SK-N-SH (cell line): ENCODE measurements at places on chromosomes 4 and X.

GRCh38 chr4:75004755-75005668, 72.1 kb downstream of the PARM1 start:
- DNase-seq: no peak

DNA sequence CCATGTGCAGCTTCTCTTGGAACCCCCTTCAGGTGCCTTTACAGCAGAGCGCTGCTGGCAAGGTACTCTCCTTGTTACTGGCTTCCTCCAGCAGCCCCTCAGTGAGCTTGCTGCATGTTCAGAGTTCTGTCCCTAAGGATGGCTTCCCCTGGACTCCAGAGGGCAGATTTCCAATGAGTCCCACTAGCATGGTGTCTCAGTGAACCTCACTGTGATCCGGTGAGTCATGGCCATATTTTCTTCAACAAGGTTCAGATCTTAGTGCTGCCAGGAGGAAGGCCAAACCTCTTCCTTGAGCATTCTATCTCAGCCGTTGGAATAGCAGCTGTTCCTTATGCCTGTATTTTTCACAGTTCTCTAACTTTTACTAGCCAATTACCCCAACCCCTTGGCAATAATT, 98.8 kb downstream of the CASK start:
- no peak for DNase-seq

DNA sequence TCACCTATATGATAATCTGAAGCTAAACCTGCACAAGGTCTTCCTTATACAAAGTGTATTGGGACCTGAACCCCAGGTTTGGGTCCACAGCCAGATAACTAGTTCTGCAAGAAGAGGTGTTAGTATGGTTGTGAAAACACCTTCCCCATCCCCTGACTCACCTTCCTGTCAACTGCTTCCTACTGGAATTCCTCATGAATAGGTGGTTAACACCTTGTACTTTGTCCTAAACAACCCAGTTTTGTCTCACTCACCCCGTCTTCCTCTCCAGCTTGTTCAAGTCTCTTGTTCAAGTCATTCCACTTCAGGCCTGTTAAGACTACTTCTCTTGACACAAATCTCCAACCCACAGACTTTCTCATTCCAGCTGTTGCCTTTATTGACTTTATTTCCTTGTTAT, 45.5 kb downstream of the CCNG2 start:
- no peak for DNase-seq

DNA sequence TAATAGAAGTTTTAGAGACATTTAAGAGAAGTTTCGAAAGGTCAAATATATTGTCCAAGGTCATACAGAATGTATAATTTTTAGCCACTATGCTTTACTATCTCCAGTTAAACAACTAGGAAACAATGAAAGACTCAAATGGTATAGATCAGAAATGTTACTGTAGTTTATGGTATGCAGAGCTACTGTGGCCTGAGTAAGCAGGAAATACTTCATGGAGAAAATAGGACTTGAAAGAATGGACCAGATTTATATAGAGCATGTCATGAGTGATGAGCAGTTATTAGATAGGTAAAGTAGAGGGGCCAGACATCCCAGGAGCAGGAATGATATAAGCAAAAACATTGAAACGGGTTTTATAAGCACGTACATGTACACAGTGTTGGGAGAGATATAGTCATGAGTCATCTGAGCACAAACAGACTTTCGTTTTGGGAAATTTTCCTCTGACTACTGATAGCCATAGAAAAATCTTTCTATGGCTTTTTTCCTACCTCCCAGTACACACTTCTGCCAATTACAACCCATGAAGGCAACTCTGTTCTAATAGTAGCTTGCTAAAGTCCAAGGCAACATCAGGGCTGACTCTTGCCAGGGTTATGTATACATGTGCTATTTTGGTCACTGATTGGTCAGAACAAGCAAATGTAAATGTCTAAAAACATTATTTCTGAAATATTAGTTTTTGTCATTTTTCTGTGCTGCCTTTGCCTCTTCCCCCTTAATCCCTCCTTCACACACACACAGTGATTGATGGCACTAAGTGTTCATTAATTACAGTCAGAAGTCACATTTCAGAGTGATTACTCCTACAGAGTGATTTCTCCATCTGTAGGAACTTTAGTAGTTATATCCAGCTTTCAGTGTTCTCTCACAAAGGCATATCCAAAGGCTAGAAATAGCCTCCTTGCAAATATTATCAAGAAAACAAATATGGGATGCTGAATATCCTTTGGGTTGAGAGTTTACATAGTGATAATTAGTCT, 198.7 kb downstream of the ENOX2 start:
- no peak for DNase-seq

DNA sequence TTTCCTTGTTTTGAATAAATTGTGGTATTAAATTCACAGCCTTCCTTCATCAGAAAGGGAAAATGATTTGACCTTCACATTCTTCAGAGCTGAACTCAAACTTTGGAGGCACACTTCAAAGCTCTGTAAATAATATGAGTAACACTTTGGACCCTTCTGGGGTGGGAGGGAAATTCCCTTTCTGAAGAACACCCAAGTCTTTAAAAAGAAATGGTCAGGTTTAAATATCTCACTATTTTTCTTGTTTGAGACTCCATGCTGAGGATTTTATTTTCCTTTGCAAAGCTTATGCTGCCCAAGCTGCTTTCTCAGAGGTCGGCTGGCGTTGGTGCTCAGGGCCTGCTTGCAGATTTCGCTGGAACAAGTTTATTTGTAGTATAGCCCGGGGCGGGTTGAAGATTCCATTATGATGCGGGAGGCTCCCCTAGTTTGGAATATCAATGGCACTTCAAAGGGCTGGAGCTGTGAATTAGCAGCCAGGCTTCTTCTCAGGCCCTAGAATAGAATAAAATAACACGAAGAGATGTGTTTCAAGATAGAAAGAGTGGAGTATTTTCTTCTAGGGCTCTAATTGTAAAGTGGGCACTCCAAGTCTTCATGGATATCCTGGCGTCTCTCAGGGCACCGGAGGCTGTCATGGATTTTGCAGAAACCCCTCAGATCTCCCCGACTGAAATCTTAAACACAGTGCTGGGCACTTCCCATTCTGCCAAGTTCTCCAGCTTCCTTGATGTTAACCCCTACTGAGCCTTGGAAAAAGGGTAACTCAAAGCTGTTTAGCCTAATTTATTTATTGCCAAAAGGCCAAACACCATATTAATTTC, 315.6 kb downstream of the GPAT3 start:
- DNase-seq: no peak

GRCh38 chr4:123191728-123192127, 204.9 kb upstream of the SPRY1 start:
- DNase-seq: no peak

GRCh38 chrX:72045552-72046277, 86.0 kb downstream of the RTL5 start:
- peak; percentile 66 for DNase-seq

DNA sequence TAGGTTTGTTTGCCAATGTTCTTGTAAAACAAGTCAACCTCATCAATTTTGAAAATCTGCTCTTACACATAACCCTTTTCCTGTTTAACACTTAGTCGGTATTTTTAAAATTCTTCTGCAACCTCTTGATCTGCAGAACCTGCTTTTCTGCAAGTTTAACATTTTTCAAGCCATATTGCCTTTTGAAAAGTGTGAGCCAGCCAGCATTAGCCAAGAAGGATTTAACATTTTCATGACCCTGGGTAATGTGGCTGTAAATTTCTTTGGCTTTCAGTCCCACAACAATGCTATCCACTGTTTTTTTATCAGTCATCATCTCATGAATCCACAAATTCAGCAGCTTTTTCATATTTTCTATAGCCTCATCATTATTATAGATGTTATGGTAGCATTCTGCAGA, 956.5 kb downstream of the FAT4 start:
- DNase-seq: no peak

DNA sequence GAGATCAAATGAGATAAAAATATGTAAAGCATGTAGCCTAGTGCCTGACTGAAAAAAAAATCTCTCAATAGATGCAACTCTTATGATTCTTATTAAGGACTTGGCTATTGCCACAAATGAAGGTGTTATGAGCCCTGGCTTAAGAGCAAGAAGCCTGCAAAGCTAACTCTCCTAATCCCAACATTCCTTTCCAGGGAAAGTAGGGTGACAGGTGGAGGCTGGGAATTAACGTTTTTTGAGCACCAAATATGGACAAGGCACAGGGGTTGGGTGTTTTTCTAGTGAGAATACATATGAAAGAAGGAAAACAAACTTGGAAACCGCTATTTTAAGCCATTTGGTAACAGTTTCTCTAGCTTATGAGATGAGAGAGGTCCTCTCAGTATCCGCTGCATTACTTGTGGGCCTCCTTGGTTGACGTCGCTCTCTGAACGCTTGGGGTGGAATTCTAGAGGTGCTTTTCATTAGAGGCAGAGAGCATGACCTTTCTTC, 2.4 kb downstream of the RHOH start:
- no peak for DNase-seq

DNA sequence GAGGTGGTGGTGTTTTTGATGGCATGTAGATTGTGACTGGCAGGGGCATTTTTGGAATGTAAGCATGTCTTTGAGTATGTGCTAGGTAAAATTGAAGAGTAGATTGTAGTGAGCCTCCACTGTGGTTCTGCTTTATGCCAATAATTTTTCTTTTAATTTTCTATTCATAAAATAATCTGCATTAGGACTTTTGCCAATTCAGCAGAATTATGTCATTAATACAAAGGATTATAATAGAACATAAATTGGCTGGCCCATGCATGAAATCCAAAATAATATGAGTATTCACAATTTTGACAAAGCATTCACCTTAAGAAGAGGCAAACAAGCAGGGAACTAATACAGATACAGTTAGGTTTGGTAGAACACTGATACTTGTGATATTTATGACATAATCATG, 14.9 kb upstream of the TMPRSS11E start:
- DNase-seq: no peak

DNA sequence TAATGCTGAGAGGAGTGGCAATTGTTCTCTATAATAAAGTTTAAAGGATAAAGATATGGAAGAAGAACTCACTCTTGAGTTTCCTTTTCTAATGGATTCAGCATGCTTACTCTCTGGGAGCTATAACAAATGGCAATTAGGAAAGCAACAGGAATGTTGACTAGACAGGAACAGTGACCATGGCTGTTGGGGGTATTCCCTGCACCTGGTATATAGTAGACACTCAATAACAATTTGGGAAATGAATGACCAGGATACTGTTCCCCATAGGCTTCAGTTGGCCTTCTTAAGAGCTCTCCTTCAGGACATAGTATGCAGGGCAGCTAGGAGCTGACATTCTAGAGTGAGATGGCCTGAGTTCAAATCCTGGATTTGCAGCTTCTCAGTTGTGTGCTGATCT, 1.8 kb downstream of the LIMCH1 start:
- no peak for DNase-seq

GRCh38 chr4:13561673-13562072, 17.4 kb upstream of the NKX3-2 start:
- no peak for DNase-seq

DNA sequence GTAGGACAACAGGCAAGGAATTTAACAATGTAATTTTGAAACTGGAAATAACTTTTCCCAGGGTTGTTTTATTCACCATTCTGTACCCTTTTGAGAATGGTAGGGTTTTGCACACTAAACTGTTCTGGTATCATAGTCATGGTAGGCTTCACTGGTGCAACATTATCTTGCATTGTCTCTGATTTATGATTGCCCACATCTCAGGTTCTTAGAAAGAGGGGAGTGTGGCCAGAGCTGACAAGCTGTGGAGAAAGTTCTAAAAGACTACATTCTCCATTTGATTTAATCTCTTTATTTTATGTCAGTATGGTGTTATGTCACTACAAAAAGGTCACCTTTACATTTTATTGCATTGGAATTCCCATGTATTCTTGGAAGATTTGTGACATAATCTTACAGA, 447.3 kb downstream of the GRIA2 start:
- DNase-seq: no peak

- DNase-seq: no peak
Observed at GRCh38 chrX:34764852-34765361, 107.8 kb upstream of the TMEM47 start.

- DNase-seq: no peak
Observed at GRCh38 chr4:24335616-24336015, 248.7 kb downstream of the DHX15 start.

DNA sequence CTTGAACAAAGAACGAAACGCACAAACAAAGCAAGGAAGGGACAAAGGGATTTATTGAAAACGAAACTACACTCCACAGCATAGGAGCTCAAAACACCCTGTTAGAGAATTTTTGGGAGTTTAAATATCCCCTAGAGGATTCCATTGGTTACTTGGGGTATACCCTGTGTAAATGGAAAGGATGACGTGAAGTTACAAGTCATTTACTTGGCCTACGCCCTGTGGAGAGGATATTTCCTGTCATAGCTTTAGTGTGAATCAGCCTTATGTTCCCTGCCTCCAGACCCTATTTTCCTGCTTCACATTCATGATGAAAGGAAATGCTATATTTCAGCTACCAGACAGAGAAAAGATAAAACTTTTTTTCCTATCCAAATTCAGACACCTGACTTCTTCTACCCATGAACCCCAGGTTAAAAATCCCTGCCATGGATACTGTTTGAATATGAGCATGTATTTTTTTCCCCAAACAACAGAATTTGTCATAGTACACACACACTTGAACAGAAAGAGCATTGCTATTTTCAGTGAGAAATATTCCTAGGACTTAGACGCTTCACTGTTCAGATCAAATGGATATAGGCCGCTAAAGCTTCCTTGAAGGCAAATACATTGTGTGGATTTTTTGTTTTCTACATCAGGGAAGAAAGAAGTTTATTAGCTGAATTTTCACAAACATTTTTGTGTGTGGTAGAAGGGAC, 20.4 kb downstream of the PIN4 start:
- DNase-seq: no peak

DNA sequence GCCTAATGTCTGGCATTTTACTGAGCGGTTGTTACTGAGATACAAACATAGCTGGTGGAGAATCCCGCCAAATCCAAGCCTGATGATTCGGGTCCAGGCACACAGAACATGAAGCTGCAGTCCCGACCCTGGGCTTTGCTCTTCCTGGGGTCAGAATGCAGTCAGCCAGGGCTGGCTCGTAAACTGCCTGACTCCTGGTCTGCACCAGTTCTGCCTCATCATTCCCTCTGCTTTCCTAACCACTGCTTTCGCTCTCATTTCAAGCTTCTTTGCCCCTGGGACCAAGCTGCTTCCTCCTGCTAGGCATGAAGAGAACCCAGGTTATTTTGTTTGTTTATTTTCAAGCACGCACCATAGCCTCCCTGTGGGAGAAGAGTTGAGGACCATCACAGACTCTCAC, 39.3 kb downstream of the GATB start:
- no peak for DNase-seq

- no peak for DNase-seq
Observed at GRCh38 chrX:46793386-46794143, 34.6 kb upstream of the SLC9A7 start.

DNA sequence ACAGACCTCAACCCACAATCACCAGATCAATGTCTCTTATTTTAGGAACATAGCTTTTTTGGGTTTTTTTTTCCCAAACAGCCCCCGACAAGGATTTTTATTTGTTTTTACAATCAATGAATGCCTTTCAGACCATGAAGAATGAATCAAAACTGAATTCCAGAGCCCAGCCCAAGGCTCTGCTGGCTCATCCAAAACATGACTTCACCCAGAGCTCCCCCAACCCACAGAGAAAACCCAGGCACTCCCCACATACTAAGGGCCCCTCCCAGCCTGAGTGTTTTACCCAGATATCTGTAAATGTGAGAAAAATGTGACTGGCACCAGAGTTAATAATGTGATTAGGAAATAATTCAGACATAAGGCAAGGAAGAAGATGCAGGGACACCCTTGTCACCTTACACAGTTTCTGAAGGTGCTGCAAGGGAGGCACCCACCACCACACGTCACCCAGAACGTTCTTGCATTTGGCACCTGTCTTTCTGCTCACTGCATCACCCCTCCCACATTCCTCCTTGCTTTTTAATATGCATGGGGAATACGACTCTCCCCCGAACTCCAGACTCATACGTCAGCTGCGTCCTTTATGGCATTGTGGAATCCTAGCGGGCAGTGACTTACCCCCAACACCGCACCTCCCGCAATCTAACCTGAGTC, 47.8 kb upstream of the C4orf50 start:
- DNase-seq: no peak
